IMR-90 (cell line): ENCODE measurements at places on chromosomes 2 and 18. TPM values are rescaled to one million over a fixed set of nuclear protein-coding genes. Genes with fewer than 3 reads are reported as not detected.

GRCh38 chr2:151297882-151298281, 8.4 kb upstream of the NMI start:
- DNase-seq: peak; percentile 11

The IL36RN gene
- total RNA-seq: not detected in 2 replicates

DNA sequence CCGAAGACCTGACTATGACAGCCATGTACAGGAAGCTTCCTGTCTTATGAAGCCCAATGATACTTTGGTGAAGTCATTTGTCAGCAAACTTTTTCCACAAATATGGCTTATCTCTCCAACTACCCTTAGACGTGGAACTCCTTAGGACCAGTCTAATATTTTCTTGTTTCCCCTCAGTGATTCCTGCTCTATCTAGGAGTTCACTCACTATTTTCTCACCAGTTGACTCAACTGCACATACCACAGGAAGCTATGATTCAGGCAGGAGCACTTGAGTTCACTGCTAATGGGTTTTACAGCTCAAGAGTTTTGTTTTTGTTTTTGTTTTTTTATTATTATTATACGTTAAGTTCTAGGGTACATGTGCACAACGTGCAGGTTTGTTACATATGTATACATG, 109.3 kb downstream of the ANTXR1 start:
- peak; percentile 84 for DNase-seq

The MC5R gene
- total RNA-seq: not detected in 2 replicates

The MOCOS gene
- 1.9 and 2.2 TPM in 2 replicates for total RNA-seq

- no peak for DNase-seq
Observed at GRCh38 chr2:36963734-36964133, 2.6 kb downstream of the STRN start.

The AOX1 gene
- total RNA-seq: 57.2 and 59.9 TPM in 2 replicates

DNA sequence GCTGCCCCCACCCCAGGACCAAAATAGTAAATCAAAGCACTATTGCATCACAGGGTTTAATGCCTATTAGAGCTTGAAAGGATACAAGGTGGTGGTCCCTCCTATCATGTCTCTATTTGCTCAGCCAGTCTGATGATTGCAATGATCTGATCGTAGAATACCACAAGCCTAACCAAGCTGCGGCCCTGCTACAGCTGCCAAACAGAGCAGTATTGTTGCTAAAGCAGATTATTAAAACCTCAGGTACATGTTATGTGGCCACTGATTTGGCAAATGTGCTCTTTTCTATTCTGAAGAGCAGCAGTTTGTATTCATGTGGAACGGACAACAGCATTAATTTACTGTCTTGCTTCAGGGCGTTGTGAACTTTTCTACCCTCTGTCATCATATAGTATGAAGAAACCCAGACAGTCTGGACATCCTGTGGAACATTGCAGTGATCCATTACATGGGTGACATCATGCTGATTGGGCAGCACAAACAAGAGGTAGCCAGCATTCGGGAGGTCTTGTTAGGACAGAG, 8.4 kb upstream of the VAPA start:
- no peak for DNase-seq

GRCh38 chr2:200494048-200494447, 15.8 kb downstream of the KCTD18 start:
- DNase-seq: no peak

- no peak for DNase-seq
Observed at GRCh38 chr2:187213798-187214197, 234.3 kb downstream of the CALCRL start.

- peak; percentile 23 for DNase-seq
Observed at GRCh38 chr18:75454022-75454795, 26.7 kb upstream of the SMIM21 start.

DNA sequence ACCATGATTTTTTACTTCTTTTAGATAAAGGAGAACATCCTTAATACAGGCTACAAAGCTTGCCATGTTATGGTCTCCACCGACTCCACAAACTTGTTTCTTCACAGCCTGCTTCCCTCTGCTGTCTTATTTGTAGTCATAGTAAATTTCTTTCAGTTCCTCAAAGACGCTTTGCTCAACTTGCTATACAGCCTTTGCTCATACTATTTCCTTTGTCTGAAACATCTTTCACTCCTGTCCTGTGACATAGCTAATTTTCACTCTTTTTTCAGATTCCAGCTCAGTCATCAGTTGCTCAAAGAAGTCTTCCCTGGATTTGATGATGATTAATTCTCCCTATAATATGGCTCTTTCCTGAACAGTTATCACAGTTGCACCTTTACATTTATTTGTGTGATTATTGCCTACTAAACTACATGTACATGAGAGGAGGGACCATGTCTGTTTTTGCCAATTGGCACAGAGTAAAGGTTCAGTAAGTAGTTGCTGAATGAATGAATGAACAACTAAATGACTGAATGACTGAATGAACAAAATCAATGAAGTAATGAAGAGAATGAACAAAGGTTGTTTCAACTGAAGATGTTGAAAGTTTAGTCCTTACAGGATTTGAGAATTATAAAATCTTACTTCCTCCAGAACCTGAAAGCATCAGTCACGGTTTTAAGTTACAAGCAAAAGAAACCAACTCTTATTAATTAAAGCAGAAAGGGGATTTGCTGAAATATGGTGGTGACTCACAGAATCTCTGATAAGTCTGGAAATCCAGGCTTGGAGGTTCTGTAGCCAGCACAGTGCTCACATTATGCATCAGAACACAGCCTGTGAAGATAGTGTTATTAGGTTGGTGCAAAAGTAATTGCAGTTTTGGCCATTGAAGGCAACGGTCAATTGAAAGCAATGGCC, 186.4 kb upstream of the FAM98A start:
- peak; percentile 10 for DNase-seq

- no peak for DNase-seq
Observed at GRCh38 chr18:6423289-6423688, 8.6 kb upstream of the L3MBTL4 start.

GRCh38 chr2:109719871-109720270, 74.2 kb upstream of the RGPD5 start:
- DNase-seq: no peak

DNA sequence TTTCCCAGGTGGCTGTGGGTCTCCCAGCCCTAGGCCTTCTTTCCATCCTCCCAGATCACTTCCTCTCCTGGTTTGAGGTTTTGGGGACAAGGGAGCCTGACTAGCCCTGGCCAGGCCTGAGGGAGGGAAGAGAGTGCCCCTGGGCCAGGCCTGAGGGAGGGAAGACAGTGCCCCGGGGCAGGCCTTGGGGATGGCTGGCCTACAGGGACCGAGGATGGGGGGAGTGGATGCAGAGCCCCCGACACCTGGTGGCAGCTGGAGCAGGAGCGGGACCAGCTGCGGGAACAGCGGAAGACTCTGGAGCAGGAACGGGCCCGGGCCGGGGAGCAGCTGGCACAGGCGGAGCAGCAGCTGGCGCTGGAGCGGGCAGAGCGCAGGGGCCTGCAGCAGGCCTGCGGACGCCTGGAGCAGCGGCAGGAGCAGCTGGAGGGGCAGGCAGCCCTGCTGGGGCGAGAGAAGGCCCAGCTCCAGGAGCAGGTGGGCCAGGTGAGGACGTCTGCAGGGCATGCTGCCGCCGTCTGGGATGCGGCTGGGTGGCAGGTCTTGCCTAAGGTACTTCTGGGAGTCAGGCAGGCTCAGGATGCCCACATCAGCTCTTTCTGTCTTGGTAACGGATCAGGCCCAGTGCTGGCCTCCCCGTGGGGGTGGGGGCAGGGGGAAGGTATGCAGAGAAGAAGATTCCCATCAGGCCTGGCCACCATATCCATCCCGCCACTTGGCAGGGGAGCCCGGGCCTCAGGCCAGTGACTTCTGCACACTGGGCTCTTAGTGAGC, 29.2 kb downstream of the CROCC2 start:
- no peak for DNase-seq

The TYMS gene
- total RNA-seq: 26.7 and 28.3 TPM in 2 replicates

GRCh38 chr2:217142649-217143266, 282.9 kb upstream of the TNP1 start:
- no peak for DNase-seq

DNA sequence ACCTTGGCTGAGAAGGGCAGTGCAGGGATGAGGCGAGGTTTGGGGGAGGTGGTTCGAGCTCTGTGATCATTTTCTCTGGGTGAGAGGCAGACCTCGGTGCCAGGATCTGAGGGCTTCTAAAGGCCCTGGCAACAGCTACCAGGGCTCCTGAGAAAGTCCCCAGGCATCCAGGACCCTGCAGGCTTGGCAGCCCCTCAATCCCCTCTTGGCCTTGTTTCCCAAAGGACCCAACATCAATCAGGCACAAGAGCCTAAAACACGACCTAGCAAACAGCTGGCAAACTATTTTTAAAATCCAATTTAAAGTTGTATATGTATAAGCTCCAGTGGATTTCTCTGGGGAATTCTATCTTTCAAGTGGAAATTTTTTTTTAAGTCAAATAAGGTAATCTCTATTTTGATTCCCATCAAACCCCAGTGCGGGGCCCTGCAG, 15.0 kb upstream of the MAT2A start:
- no peak for DNase-seq

The RAB17 gene
- total RNA-seq: not detected in 2 replicates
